NCI-H345 (cell line): ENCODE measurements at places on chromosomes 13 and 19.
A peak's percentile ranks its signal among the peaks of the same experiment; 100 is the strongest.

DNA sequence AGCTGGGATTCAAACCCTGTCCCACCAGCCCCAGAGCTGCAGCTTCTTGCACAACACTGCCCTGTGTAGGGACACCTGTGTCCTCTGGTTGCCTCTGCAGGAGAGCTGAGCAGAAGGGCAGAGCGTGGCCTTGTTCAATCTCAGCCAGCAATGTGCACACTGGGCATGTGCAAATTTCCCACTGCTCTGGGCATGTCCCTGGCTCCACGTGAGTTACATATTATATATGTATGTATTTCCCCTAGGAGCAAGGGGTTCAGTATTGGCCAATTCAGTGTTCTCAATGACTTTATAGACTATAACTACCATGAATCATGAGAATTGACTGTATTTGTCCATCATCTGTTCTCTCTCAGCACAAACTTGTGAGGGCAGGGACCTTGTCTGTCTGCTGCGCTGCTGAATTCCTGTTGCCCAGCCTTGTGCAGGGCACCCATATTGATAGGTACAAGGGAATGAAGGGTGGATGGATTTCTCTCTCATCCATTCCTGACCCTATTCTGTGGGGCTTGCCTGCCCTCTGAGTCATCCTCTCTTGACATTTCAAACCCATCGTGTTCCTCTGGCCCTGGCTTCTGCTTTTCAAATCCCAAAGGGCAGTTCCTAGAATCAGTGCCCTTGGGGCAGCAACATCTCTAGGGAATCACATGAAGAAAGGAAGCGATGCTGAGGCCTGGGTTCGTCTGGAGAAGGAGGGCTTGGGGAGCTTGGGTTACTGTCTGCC lies 69.7 kb downstream of the ERICH6B start:
- no peak for DNase-seq

DNA sequence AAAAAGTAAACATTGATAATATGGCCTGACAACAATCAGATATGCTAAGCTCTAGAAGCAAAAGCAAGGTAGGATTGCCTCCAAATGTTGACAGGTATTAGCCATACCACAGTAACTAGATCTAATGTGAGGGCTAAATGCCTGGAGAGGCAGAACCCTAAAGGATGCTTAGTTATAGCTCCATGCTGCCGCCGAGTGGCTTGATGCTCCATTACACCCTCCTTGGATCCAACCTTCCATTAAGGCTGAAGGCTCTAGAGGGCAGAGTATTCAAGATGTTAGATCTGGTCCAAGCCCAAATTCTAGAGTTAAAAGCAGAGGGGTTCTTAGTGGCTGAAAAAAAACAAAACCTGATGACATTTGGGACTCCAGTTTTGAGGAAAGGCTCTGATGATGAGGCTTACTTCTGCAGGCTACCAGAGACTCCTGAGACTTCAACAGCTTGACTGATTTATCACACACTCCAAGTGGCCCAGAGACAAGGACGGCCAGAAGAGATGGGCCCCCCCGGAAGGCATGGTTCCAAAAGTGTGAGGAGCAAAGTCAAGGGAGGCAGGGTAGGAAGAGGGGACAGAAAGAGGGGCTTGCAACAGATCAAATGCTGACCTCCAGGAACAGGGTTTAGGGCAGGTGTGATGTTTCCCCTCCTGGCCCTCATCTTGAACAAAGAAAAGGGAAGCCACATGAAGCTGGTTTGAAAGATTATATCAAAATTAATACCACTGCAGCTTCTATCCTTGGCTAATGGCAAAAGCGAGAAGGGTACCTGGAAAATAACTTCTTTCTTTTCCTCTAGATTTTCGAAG lies 21.9 kb upstream of the CPB2 start:
- peak; percentile 51 for DNase-seq

GRCh38 chr13:43072394-43072793 lies 49.0 kb downstream of the DNAJC15 start:
- DNase-seq, result no peak

GRCh38 chr13:112346899-112347229 lies 29.3 kb upstream of the SPACA7 start:
- no peak for DNase-seq

DNA sequence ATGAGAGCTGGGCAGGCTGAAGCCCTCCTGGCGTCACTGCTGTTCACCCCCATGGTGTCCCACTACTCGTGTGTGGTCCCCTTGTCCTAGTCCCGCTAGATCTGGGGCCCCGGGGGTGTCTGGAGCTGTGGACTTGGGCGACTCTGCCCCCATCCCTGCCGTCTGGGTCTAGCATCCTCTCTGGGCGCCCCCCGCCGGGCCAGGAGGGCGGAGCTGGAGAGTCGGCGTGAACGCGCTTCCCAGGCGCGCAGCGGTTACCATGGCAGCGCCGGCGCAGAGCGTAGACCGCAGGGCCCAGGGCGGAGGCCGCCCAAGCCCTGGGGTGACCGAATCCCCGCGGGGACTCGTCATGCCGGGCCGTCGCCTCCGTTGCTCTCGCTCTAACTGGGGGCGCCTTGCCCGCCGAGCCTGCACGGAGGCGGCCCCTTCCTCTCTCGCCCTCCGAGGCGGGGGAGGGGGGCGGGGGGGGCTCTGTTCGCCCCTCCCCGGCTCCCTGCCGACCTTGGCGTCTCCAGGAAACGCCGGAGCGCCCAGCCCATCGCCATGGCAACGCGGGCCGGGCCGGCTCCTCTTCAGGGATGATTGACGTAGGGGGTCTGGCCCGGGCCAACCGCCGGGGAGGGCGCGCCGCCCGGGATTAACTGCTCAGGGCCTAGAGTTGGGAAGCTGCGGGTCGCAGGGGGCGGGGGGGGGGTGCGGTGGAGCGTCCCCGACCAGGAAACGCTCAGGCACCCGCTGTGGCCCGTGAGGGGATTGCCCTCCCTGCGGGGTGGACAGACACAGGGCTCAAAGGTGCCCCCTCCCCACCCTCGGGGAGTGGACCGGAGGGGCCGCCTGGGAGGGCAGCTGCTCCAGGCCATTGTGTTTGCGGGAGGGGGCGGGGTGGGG lies 8.9 kb downstream of the ISYNA1 start:
- DNase-seq, result peak; percentile 87

- no peak for DNase-seq
These were observed 229.7 kb downstream of the KCNRG start for GRCh38 chr13:50244713-50245574.

GRCh38 chr13:111145071-111145470 lies 30.0 kb downstream of the ARHGEF7 start:
- DNase-seq, result no peak

DNA sequence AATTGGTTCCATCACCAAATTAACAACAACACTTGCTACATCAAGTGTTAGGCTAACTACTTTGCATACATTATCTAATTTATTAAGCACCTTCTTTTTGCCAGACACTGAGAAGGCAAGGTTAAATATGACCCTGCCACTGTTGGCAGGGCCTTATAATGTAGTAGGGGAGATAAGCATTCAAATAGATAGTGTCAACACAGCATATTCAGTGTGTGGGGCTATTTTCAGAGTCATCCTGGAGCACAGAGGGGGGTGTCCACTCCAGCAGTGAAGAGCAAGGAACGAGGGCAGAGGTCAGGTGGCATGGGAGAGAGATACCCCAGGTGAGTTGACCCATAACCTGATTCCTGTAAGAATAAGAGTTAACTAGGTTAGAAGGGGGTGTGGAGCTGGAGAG lies 121.6 kb downstream of the COG6 start:
- DNase-seq, result no peak

- peak; percentile 85 for DNase-seq
These were observed at the start of gene CEBPA for GRCh38 chr19:33302175-33302973. Gene CEBPA (minus strand): TSS chr19:33302534. CDS start chr19:33302414, 120 bp downstream.

GRCh38 chr19:16890461-16891184 lies 1.8 kb downstream of the F2RL3 start:
- no peak for DNase-seq

DNA sequence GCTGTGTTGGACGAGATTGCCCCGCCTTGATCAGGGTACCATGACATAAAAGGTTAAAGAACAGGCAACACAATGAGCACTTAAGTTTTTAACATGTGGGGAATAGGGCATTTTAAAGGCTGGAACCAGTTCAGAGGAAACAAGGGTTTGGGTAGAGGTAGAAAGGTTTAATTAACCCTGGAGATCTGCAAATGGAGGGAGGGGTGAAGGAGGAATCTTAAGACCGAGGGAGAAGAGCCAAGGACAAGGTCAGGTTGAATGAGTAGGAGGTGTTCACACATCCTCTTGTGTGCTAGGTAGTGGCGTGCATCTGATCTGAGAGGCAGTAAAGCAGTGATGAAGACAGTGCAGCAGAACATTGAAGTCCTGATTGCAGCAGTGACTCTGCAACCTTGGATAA lies 28.5 kb downstream of the SKA3 start:
- no peak for DNase-seq

DNA sequence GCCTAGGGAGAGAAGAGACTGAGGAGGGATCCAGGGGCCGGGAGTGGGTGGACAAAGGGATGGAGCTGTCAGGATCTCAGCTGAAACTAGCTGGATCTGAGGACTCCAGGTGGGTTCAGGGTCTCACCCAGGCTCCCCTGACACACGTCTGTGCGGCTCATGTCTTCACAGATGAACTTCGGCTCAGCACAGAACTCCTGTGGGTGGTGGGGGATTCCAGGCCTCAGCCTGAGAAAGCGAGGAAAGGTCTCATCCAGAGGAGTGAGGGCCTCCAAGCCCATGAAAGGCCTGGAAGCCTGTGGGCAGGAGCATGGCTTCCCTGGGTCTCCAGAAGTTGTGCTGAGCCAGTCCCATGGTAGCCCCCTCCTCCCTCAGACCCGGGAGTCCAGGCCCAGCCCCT lies 1.4 kb downstream of the CAPN12 start:
- DNase-seq, result no peak

DNA sequence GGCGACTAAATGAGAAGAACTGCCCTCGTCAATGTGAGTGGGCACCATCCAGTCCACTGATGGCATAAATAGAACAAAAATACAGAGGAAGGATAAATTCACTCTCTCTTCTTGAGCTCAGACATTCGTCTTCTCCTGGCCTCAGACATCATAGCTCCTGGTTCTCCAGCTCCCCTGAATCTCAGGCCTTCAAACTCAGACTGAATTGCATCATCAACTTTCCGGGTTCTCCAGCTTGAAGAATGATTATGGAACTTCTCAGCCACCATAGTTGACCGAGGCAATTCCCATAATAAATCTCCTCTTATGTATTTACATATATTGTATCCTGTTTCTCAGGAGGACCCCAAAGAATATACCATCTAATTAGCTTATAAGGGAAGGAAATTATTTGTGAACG lies 55.0 kb upstream of the FNDC3A start:
- DNase-seq, result no peak

GRCh38 chr13:77740097-77740735 lies 42.7 kb downstream of the SLAIN1 start:
- no peak for DNase-seq

GRCh38 chr13:46675016-46675415 lies 121.9 kb downstream of the ESD start:
- peak; percentile 48 for DNase-seq

- DNase-seq, result no peak
These were observed 8.6 kb downstream of the NPAS1 start for GRCh38 chr19:47028195-47028601.

DNA sequence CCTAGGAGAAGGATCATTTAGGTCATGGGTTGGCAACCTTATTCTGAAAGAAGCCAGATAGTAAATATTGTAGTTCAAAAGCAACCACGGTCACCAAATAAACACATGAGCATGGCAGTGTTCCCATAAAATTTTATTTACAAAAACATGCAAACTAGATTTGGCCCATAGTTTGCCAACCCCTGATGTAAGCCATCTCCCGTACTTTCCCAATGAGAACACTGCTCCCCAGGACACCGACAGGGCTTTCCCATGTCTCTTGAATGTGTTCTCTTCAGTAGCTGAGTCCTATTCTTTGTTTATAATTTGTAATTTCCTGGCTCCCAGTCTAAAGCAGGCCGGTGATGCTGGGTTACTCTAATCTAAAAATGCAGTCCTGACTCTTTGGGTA lies 239.6 kb downstream of the LHFPL6 start:
- DNase-seq, result no peak

GRCh38 chr19:4035018-4035566 lies 27.6 kb downstream of the PIAS4 start:
- no peak for DNase-seq

DNA sequence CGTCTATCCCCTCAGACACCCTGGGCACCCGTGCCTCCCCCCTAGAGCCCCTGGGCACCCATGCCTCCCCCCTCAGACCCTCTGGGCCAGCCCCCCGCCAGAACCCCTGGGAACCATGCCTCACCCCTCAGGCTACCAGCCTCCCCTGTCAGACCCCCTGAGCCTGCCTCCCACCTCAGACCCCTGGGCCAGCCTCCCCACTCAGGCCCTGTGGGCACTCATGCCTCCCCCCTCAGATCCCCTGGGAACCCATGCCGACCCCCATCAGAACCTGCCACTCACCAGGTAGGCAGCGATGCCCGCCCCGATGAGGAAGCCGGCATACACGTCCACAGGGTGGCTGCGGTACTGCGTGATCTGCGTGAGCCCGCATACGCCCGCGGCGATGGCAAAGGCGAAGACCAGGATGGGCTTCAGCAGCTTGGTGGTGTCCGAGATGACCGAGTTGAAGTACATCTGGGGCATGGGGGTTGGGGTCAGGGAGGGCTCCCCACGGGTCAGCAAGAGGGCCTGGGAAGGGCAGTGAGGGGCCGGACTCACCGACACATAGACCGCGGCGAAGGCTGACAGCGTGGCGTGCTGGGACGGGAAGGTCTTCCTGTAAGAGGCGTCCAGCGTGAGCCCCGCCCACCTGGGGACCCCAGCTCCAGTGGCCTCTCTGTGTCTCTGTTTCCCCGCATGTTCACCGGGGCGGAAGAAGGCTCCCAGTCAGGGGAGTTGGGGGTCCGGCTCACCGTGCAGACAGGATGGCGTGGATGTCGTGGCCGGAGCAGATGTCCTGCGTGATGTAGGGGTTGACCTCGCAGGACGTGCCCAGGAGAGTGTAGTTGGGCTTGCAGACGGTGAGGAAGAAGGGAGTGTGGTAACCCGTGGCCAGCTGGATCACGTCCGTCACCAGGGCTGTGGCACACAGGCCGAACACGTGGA lies 7.3 kb downstream of the PLPPR3 start:
- DNase-seq, result no peak

GRCh38 chr19:32877977-32878745 lies 8.6 kb upstream of the SLC7A9 start:
- DNase-seq, result no peak

- DNase-seq, result peak; percentile 90
These were observed 1.6 kb downstream of the RASIP1 start for GRCh38 chr19:48738557-48739403.

- DNase-seq, result no peak
These were observed 4.2 kb downstream of the TRAPPC6A start for GRCh38 chr19:45173816-45174215.

DNA sequence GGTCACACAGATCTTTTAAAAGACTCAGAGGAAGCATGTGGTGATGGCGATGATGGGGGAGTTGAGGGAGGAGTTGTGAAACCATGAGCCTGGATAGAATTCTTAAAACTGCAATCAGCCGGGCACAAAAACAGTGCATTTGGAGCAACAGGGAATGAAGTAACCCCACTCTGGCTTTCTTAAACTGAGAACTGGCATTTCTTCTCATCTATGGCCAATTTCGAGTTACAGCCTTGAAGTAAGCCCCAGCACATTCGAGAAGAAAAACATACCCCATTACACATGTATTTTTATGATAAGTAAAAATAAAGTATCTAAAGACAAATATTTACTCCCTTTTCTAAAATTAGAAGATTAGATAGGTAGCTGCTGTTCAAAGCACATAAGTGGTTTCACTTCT lies 70.1 kb downstream of the DCLK1 start:
- no peak for DNase-seq

GRCh38 chr13:21046203-21046602 lies 15.2 kb downstream of the LATS2 start:
- DNase-seq, result no peak
